ENCODE measurements at places on chromosomes 1 and 21.

DNA sequence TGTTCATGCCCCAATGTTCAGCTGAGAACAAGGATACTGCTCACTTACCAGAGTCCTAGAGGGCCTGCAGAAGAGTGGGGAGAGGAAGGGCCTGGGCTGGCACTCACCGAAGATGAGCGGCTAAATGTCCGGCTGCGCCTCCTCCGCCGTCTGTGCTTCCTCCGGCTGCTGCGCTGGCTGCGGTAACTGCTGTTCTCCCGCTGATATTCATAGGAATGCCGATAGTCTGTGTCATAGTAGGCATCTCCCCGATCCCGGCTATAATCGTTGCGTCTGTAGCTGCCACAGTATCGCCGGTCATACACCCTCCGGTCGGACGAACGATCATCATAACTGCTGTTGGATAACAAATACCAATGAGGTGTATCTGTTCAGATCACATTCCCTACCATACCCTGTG, 3.9 kb downstream of the CLK2 start:
- no peak for DNase-seq

GRCh38 chr1:168419736-168420135, 124.1 kb downstream of the XCL2 start:
- no peak for DNase-seq

- DNase-seq, result no peak
These were observed 16.9 kb upstream of the GNG12 start for GRCh38 chr1:67850151-67850551.

DNA sequence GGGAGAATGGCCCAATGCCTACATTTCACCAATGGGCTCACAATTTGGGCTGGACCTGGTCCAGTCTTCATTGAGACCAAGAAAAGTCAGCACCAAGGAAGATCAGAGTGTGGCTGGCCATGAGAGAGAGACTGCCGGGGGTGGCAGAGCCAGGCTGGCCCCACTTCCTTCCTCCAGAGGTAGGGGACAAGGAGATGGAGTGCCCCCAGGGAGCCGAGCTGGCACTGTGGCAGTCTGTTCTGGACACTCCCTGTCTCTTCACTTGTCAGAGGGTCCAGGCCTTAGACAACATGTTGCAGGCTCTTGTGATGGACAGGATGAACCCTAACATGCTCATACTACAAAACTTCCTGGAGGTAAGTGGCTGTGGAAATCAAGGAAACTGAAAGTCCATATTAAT, 27.7 kb downstream of the INAVA start:
- DNase-seq, result no peak

GRCh38 chr1:43144237-43144636, 27.9 kb downstream of the EBNA1BP2 start:
- no peak for DNase-seq

DNA sequence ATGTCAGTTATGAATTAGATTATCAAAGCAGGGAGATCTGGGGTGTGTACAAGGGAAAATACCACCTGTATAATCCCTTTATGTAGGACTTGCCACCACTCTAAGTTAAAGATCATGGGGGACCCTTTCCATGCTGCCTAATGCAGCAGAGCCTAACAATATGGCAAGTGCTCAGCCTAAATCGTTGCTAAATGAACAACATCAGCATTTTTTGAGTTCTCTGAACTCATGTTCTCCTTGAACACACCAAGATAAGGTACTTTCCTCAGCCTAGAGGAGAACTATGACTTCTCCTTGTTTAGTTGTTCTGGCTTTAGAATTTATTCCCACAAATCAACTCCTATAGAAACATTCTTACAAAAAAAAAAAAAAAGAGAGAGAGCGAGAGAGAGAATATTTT, 177.0 kb downstream of the DUSP10 start:
- DNase-seq, result no peak

DNA sequence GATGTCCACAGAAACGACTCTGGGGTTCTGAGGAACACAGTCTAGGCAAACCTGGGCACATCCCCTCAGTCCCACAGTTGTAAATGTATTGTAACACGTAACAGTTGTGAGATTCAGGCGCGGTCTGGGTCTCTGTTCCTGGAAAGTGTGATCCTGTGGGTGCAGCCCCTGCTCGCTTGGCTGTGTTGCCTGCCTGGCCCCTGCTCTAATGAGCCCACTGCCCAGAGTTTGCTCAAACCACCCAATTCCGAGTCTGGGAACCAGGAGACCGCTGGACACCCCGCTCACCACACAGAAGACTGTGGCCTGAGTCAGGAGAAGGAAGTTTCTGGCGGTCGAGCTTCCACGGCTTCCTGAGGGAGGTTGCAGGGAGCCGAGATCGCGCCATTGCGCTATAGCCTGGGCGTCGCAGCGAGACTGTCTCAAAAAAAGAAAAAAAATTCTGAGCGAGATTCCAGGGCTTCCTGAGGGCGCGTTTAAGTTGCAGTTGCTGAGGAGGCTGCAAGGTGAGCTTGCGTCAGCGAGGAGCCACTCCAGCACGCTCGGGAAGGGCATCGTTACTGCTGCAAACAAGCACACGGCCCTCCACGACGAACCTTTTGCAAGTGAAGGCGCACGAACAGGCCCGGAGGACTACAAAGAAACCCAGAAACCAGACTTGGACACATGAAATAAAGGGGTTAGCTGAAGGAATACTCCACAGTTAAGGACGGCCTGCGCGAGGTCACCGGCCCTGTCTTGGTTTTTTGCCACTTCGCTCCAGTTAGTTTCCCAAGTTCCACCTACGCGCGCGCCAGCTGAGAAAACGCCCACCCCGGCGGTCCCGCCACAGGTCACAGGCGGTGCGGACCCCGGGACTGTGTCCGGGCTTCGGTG, 1.1 kb downstream of the C21orf58 start:
- DNase-seq, result no peak

GRCh38 chr1:47417170-47418044, 1.3 kb downstream of the FOXE3 start:
- no peak for DNase-seq

- no peak for DNase-seq
These were observed 242.1 kb downstream of the GRIK1 start for GRCh38 chr21:29697555-29698193.

GRCh38 chr1:222739929-222740328, 2.9 kb downstream of the FAM177B start:
- DNase-seq, result no peak

DNA sequence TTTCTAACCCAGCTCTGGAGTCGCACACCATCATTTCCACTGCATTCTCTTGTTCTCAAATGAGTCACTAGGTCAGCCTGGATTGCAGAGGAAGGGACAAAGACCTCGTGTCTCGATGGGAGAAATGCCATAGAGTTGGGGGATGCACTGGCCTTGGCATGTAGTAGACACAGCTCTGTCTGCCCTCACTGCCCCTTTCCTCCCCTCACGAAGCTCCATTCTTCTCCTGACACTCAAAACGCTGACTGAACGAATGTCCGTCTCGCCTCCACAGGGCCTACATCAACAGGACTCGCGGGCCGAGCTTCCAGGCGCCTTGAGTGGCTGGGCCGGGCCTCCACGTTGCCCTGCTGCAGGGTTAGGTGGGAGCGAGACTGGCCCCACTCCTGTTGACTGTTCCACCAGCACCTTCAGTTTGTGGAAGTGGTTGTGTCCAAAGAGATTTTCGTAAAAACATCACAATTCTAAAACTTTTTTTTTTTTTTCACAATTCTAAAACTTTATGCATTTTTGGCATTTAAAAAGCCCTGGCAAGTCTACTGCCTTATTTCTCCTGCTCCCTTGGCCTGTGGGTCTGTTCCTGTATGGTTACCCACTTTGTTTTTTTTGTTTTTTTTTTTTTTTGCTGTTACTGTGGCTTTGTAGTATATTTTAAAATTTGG, 18.8 kb downstream of the PKNOX1 start:
- no peak for DNase-seq

GRCh38 chr1:200411406-200412257, 1.8 kb upstream of the ZNF281 start:
- no peak for DNase-seq

DNA sequence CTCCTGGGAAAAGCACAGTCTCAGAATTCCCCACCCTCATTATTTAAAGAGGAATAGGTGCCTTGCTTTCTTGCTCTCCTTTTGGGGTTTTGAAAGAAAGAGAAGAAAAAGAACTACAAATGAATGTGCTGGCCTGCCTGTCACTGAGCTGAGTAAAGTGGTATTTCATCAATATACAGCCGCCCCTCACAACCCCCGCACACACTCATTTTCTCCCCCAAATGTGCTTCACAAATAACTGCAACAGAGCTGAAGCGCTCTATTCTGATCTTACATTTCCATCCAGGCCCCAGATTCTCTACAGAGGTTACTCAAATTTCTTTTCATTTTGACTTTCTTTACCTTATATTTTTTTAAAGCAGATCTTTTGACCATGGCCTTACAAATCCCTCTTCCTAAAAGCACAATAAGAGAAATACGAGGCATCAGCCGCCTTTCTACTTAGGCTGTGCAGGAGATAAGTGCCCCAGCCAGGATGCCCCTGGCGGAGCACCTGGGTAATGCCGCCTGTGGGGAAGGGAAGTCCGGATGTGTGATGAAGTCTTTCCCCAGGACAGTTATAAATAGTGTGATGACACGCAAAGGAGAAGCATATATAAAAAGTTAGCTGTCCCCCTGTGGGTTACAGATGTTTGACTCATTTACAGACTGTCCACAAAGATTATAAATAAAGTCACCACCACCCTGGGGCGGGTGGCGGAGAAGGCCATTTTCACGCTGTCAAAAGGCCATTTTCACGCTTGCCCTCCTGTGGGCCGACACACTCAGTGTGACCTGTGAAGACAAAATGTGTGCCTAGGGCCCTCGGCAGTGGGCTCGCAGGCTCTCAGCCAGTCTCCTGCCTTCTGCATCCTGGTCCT, 6.5 kb downstream of the KCNN3 start:
- peak; percentile 32 for DNase-seq

- DNase-seq, result no peak
These were observed 265.9 kb upstream of the C1orf105 start for GRCh38 chr1:172154551-172154950.

Measured in activated CD4-positive, alpha-beta T cell treated with anti-CD3 and anti-CD28 coated beads, Interleukin-2, amount 50 U/mL, for 4 hours (primary cell).